SK-N-SH (cell line): ENCODE measurements at places on chromosomes 7 and 10. TPM values are rescaled to one million over a fixed set of nuclear protein-coding genes. Genes with fewer than 3 reads are reported as not detected.

DNA sequence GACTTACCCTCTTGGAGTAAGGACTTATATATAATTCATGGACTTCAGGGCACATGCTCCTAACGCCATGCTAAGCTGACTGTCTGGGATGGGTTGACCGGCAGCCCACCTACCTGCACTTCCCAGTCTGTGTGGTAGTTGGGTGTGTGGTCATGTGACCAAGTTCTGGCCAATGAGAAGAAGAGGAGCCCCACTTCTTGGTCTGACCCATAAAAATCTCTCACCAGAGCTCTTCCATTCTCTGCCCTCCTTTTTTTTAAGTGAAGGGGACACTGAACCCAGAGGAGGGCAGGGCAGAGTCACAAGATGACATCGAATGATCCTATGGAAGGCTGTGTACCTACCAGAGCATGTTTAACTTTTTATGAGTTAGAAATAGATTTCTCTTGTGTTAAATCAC is 370.1 kb downstream of the FRMD4A start:
- no peak for DNase-seq

The PARG gene
- 12.1 and 15.0 TPM in 2 replicates for polyA plus RNA-seq

GRCh38 chr7:131327626-131328376 is at the start of gene MKLN1:
Gene MKLN1 (plus strand): TSS chr7:131327876. CDS start chr7:131327900, 24 bp downstream.
- peak; percentile 99 for DNase-seq

The CAV2 gene
- 182 and 265 TPM in 2 replicates for polyA plus RNA-seq

The SYT15 gene
- polyA plus RNA-seq, result 0.07 and 0.11 TPM in 2 replicates

GRCh38 chr7:102874966-102875365 is 37.8 kb upstream of the LRRC17 start:
- DNase-seq, result no peak

DNA sequence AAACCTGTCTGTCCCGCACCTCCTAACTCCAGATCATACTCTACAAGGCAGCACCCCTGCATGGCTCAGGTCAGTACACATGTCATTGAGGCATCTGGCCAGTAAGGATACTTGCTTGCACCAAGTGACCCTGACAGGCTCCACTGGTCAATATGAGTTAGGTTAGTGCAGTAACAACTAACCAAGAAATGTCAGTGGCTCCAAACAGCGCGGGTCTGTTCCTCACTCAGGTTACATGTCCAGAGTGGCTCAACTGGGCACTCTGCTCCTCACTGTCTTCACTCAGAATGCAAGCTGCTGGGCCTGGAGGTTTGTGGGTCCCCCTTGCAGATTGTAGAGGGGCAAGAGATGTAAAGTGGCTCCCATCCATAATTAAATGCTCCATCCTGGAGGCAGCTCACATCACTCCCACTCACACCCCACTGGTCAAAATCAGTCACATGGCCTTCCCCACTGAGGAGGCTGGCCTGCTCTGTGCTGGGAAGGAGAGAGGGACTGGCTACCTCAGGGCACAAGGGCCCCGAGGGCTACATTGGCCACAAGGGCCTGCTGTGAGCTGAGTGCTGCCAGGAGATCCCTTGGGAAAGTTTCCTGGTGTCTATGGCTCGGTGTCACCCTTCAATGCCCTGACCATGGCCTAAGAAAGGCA is 109.1 kb upstream of the GDF10 start:
- DNase-seq, result no peak

DNA sequence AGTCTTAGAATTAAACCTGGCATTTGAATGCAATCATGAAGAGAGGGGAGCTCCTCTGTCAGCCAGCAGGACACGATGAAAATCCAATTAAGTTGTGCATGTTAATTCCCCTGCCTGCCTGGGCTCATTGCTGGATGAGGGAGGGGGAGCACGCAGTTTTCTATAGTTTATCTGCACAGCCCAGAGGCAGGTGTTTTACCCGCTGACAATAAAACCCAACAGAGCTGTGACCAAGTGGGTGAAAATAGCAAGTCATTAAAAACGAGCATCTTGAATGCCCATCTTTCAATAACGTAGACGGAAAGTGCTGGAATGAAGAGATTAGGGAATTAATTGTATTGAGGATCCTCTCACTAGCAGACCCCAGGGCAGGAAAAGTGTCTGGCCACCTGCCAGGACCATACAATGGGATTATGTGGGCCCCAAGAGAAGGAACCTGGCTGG is 100.1 kb upstream of the FAM20C start:
- DNase-seq, result peak; percentile 63

DNA sequence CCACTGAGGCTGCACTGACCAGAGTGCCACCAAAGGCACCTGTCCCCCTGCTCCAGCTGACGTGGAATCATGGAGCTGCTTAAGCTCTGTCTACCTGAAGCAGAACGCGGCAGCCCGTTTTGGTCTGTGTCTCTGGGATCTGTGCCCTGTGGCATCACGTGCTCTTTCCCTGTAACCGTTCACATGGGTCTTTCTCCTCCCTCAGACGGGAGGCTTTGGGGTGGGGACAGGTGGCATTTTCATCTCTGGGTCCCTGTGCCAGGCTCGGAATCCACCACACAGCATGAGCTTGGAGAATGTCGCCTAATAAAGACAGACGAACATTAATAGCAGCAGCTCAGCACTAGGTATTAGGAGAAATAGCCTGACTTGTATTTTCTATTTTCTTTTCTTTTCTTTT is 1.6 kb upstream of the ADAP1 start:
- peak; percentile 20 for DNase-seq

DNA sequence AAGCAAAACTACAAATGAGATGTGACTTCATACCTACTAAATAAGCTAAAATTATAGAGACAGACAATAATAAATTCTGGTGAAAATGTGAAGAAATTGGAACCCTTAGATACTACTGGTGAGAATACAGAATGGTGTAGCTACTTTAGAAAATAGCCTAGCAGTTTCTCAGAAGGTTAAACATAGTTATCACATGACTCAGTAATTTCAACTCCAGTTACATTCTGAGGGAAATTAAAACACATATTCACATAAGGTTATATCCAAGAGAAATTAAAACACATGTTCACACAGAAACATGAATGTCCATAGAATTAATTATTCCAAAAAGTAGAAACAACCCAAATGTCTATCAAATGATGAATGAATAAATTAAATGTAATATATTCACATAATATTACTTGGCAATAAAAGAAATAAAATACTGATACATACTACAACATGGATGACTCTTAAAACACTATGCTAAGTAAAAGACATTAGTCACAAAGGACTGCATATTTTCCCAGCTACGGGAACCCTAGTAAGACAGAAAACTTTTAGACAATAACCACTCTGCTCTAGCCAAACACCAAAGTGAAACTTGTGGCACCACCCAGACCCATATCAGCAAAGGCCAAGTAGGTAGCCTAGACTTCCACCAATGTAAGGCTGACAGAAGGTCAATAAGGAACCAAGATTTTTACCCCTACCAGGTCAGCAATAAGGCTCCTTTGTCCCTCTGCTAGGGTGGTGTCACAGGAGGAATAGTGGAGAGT is 25.1 kb downstream of the SLC25A40 start:
- DNase-seq, result no peak

GRCh38 chr7:10910447-10910846 is 63.2 kb upstream of the PHF14 start:
- DNase-seq, result peak; percentile 29

GRCh38 chr7:67659091-67659490 is 662.5 kb downstream of the TYW1 start:
- no peak for DNase-seq

DNA sequence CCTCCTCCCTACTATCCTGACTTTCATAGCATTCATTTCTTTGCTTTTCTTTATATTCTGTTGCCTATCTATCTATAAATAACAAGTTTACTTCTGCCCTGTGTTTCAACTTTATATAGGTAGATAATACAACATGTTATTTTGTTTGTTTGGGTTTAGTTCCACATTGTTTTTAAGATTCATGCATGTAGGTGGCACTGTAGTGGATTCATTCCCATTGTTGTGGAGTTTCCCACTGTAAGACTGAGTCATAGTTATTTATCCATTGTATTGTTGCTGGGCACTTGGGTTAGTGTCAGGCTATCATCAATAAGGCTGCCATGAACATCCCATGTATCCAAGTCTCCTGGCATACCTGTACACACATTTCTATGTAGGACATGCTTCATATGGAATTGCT is 127.7 kb downstream of the ARHGAP22 start:
- no peak for DNase-seq

DNA sequence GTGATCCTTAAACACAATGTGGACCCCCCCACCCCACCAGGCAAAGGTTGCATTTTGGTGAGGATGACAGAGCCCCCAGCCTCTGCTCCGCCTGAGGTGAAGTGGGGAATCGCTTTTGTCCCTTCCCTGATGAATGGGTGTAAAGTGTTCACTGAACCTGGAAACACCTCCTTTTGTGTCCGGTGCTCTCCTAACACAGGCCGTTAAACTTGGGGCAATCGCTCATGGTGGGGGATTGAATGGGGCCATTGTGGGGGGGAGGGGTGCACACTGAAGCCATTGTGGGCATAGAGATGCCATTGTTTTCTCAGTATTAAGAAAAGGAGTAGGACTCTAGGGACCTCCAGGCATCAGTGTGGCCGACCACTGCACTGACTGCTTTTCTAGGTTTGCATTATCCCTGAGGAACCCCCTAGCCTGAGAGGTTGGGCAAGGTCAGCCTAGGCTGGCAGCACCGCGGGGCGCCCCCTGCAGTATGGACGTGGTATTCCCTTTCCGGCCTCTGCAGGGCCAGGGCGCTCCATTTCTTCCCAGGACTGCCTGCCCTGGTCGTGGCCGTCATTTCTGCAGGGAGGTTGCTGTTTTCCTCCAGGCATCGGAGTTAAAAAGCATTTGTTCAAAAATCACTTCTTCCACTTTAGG is 158.3 kb downstream of the TCF7L2 start:
- peak; percentile 53 for DNase-seq

- no peak for DNase-seq
Observed at GRCh38 chr10:45811075-45811474, 36.2 kb downstream of the AGAP4 start.

- DNase-seq, result no peak
Observed at GRCh38 chr7:169276-170172, 22.8 kb upstream of the FAM20C start.

- DNase-seq, result no peak
Observed at GRCh38 chr10:77332256-77332655, 305.4 kb downstream of the KCNMA1 start.

- no peak for DNase-seq
Observed at GRCh38 chr10:129953119-129954051, 10.7 kb downstream of the EBF3 start.

- DNase-seq, result no peak
Observed at GRCh38 chr7:25347360-25348066, 119.2 kb upstream of the NPVF start.

The ENKUR gene
- 0.06 and 0.13 TPM in 2 replicates for polyA plus RNA-seq

The STOX1 gene
- polyA plus RNA-seq, result 0.13 and 0.21 TPM in 2 replicates

DNA sequence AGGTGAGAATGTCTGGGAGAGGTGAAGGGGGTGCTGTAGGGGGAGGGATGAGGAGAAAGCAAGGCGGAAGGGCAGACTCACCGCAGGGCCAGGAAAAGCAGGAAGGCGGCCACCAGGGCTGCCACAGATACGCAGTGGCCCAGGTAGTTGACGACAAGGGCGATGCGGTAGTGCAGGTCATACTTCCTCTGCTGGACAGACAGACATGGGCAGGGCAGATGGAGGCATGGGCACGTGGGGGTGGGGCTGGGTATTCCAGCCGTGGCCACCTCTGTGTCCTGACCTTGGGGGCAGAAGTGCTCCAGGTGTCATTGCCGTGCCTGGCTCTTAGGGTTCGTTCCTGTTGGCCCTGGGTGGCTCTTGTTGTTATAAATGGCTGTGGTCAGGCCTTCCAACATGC is 16.8 kb downstream of the CRHR2 start:
- DNase-seq, result no peak

DNA sequence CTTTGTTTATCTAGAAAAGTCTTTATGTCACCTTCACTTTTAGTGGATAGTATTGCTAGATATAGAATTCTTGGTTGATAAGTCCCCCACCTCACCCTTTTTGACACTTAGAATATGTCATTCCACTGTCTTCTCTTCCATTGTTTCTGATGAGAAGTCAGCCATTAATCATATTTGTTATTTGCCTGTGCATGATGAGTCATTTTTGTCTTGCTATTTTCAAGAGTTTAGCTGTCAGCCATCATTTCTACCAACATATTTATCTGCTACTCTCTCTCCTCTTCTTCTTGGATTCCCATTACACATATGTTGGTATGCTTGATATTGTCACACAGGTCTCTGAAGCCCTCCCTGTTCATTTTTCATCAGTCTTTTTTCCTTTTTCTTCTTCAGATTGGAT is 160.8 kb upstream of the TCF7L2 start:
- no peak for DNase-seq

The GNAI1 gene
- polyA plus RNA-seq, result 67.4 and 69.1 TPM in 2 replicates

DNA sequence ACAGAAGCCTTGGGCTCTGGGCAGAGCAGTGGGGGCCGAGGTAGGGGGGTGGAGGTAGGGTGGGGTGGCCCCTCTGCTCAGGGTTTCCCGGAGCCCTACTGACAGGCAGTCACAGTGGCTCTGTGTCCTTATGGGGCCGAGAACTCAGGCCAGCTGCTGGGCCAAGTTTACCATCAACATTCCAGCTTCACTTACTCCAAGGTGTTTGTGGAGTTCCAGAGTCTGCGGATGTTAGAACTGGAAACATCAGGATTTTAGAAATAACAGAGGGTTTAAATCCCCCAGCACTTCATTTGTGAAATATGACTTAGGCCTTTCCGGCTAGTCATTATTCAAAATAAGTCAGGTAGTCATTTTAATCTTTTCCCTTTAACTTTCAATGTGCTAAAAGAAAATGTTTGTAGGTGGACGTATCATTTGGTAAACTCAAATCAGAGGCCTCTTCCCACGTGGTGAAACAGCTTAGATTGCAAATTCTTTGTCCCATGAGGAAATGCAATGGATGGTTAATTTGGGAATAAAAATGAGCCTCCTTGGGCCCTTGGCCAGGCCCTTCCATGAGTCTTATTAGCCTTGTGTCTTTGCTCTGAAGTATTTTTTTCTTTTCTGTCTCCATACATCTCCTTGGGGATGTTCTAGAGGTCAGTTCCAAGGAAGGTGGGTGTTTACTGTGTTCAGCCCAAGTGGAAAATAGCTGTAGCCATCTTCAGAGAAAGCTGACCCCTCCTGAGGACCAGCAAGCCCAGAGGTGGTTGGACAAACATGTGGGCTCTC is 99.6 kb upstream of the BTBD16 start:
- no peak for DNase-seq

DNA sequence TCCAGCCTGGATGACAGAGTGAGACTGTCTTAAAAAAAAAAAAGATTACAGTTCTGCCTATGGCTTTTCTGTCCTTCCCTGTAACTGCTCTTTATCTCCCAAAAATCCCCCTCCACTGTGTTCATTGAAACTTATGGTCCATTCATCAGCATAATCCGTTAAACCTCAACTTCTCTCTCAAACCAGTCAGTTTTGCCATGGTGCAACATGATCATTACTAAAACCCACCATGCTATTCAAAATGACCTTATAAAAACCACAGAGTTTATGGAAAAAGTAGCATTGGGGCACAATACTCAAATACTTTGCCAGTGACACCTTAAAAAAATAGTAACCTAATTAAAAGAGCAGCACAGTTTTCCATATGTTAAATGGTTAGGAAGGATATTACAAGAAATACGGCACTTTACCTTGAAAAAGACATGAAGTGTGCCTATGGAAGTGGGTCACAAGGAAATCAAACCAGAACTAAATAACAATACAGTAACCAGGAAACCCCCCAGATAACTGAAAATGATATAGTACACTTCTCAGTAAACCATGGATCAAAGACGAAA is 74.0 kb upstream of the ST8SIA6 start:
- DNase-seq, result no peak

The CDNF gene
- 1.0 and 1.2 TPM in 2 replicates for polyA plus RNA-seq

GRCh38 chr10:106082865-106083264 is 1081.6 kb downstream of the SORCS1 start:
- DNase-seq, result no peak
